ENCODE measurements at places on chromosomes 5 and 9.

- DNase-seq: no peak
Measured at GRCh38 chr5:132389051-132389331, 19.5 kb downstream of the SLC22A5 start.

GRCh38 chr9:23686257-23686656 is 139.8 kb downstream of the ELAVL2 start:
- no peak for DNase-seq

DNA sequence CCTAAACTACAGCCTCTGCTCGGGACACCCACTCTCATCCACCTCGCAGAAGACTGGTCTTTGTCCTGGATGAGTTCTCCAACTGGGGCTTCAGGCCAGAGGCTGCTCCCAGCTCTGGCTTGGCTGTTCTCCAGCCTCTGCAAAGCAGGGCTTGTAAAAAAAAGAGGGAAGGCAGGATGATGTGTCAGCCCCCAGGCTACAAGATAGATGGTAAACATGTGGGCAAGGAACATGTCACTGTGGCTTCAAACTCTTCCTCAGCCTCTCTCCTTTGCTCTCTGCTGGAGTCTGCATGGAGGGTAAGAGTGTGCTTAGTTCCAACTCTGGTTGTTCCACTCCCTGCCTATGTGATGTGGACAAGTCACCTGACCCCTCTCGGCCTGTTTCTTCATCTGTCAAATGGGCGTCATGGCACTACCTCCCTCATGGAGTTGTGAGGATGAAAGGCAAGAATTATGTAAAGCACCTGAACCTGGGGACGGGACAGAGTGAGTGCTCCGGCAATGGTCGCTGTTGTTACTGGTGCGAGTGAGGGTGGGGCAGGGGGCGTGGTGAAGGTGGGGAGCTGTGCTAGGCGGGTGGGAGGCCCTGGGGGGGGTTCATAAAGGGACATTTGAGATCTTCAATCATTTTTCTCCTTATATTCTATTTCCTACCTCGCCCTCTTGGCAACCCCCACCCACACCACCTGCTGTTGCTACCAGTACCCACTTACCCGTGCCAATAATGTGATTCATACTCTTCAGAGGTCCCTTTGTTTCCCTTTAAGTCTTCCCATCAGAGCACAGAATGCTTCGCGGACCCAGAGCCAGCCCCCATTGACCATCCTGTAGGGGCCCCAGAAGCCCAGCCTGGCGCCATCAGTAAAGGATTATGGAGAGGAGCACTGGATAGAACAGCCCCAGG is 6.8 kb upstream of the ZNF79 start:
- no peak for DNase-seq

DNA sequence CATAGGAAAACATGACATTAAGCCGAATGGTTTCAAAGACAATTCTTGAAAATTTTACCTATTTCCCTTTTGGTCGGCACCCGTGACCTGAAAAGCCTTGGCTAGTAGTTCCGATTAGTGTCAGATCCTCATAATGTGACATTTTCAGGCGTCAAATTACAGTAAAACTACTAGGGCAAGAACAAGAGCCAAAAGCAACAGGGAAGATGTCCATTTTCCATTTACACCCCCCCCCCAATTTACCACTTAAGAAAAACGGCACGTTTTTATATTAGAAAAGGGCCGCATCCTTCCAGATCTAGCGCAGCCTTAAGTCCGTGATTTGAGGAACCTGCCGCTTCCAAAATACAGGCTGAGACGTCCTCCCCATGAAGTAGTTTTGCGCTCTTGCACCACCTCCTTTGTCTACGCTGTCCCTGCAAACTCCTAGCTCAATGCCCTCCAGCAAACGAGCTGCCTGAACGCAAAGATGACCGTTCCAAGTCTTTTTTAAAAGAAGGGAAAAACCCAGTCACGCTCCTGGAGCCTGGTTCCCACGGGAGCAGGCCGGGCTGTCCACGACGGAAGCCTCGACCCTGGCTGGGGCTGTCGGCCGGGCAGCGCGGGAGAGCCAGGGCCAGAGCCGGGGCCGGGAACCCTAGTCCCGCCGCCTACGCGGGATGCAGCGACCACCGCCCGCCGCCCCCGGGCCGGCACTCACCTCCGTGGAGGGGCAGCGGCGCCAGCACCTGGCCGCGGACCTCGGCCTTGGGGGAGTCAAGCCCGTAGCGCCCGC is 616 bp downstream of the RNF130 start:
- DNase-seq: no peak

DNA sequence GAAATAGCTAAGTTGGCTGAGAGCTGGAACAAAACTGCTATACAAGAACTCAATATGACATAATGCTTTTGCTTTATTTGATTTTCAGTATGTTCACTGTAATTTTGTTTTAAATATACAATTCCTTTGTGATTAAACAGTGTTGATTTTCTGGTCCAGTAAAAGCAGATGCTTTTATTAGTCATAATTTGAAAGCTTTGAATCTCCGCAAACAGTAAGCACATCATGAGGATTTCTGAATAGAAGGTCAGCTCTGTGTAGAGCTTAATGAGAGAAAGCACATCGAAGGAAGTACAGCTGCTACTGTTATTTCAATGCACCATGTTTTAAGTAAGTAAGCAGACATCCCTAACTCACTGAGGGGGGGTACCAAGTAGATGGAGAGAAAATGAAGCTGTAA is 701.3 kb upstream of the ACO1 start:
- DNase-seq: no peak

DNA sequence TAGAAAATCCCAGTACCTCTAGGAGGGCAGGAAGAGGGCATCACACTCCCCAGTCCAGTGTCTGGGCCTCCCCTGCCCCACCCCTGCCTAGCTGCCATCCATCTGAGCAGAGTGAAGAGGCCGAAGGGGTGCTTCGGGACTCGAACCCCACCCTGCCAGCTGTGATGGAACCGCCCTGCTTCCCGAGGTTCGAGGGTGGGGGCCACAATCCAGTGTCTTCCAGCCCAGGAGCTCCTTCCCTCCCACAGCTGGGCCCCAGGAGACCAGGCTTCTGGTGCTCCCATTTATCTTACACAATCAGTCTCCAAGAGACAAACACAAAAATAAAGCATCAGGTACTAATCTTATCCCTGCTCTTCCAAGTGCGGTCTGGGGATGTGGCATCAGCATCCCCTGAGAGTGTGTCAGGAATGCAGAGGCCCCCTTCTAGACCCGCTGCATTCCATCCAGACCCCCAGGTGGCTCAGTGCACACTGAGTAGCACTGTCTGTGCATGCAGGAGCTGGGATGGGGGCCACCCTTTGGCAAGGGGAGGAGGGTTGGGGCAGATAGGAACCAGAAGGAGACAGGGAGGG is 122.8 kb upstream of the TBC1D2 start:
- DNase-seq: no peak

DNA sequence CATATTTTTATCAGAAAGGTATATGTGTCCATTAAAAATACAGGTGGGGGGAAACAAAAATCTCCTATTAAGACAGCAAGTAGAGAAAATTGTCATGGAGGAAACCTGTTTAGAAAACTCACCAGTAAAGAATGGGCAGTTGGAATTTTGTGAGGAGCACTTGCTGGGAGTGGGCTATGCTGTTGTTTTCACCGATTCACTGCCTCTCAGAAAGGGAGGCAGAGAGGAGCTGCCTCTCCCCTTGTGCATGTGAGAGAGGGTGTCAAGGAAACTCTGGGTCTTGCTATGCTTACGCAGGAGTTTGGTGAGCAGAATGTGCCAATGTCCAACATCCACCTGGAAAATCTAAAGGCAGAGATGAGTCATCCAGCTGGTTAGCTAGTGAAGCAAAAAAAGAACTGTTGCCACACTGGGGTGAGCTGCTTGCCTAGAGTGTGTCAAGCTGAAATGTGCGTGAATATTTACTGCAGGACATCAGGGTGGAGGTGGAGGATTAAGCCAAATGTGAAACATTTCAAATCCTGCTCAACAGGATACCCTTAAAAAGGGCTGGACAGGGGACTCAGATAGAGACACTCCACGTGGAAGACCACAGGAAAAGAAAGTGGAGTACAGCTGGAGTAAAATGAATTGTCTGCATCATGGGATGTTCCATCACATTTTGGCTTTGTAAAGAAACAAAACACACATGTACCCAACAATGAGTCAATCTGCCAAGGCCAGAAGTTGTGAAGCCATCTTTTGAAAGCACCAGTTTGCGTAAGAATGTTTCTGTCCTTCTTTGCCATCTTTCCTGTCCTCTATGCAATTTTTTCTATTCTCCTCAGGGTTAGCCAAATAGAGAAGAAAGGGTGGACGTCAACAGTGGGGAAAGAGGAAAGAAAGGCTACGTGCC is 449.7 kb upstream of the MPDZ start:
- no peak for DNase-seq

DNA sequence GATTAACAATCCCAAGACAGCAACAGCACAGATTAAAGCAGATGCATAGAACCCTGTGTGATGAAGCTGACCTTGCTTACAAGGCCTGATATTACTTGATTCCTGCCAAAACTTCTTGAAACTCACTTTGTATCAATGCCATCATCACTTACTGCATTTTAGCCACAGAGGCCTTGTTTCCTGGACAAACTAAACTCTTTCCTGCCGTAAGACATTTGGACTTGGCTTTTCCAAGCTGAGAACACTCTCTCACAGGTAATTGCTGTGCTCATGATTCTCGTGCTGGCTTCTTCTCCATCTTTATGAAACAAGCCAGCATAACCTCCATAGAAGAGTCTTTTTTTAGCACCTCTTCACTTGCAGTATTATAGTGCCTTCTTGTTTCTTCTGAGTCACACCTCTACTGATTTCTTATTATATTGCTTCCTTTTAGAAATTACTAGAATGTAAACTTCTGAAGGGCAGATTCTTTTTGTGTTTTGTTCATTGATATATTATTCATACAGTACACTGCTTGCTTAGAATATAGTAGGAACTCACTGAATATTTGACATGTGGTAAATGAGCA is 456.5 kb upstream of the ZNF608 start:
- DNase-seq: no peak

- no peak for DNase-seq
Measured at GRCh38 chr9:93809204-93809940, 145.8 kb downstream of the BARX1 start.

- no peak for DNase-seq
Measured at GRCh38 chr5:96931605-96932004, 4.3 kb upstream of the LNPEP start.

DNA sequence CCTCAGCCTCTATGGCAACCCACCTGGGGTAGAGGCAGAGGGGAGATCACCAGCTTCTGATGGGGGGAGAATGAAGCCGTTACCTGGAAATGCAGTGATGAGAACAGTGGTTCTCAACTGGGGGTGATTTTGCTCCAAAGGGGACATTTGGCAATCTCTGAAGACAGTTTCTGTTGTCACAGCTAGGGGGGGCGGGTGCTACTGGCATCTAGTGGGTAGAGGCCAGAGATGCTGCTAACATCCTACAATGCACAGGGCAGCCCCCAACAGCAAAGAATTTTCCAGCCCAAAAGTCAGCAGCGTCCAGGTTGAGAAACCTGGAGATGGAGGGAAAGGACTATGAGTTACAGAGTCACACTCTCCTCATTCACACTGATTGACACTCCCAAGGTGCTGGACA is 84.5 kb downstream of the FGF1 start:
- DNase-seq: no peak

DNA sequence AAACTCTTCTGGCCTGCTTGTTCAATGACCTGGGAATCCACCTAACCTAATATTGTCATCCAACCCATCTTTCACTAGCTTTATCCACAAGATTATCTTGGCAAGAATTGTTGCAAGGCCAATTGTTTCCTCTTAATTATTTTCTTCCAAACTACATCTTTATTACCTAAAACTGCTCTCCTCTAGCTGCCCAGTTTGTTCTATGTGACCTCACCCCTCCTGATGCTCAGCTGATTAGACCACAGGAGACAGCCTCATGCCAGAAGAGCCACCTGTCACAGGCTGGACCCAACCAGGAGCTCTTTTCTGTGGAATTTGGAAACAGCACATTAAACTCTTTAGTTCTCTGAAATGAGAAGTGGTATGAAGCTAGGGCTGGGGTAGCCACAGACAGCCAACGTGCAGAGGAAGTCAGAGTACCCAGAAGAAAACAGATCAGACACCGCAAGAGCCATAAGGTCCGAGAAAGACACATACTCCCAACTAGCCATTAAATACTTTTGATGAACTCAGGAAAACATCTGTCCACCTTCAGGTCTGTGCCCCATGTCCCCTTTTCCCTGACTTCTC is 12.0 kb downstream of the SAXO1 start:
- no peak for DNase-seq

Data from activated naive CD4-positive, alpha-beta T cell treated with anti-CD3 and anti-CD28 coated beads, Interleukin-2, amount 50 U/mL, for 72 hours (primary cell).